ENCODE measurements at places on chromosomes 3 and 15.
A peak's percentile ranks its signal among the peaks of the same experiment; 100 is the strongest.

DNA sequence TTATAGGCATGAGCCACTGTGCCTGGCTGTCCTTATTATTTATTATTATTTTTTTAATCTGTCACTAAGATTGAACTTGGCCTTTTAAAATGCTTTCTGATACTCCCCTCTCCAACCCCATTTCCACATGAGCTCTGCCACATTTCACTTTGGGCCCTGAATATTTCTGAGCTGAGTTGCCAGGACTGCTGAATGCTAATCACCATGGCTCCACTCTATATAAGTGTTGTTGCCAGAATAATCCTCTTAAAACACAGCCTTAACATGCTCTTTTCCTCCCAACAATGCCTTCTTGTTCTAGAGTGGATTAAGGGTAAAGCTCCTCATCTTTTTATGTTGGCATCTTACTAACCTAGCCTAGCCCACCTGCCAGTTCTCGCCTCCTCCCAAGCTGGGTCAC is 124.4 kb downstream of the PDZRN3 start:
- DNase-seq = no peak

GRCh38 chr3:124799676-124800075 is 69.4 kb downstream of the UMPS start:
- no peak for DNase-seq

- no peak for DNase-seq
Observed at GRCh38 chr3:13027154-13027553, 46.1 kb downstream of the IQSEC1 start.

DNA sequence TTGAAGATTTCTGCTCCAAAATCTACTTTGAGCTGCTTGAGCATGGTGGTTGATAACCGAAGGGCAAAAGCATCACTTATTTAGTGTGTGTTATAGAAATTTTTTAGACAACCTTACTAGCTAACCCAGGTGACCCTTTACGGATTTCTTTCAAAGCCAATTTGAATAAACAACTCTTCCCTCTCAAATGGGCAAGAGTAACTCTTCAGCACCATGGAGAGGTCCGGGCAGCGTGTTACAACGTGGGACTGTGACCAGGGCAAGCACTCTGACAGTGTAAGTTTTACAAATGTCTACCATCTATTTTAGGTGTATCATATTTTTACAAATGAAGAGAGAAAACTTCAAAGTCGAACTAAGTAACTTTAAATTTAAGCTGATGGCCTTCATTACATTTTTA is 471.8 kb downstream of the MFSD1 start:
- DNase-seq = peak; percentile 66

GRCh38 chr3:123027292-123028232 is at the start of gene SEMA5B:
Gene SEMA5B (minus strand): TSS chr3:123027763. CDS start chr3:122961263, 66,500 bp downstream.
- peak; percentile 14 for DNase-seq

- DNase-seq = peak; percentile 52
Observed at GRCh38 chr15:76393614-76394013, 57.0 kb downstream of the ISL2 start.

- no peak for DNase-seq
Observed at GRCh38 chr3:50157827-50158529, 2.9 kb downstream of the SEMA3F start.

DNA sequence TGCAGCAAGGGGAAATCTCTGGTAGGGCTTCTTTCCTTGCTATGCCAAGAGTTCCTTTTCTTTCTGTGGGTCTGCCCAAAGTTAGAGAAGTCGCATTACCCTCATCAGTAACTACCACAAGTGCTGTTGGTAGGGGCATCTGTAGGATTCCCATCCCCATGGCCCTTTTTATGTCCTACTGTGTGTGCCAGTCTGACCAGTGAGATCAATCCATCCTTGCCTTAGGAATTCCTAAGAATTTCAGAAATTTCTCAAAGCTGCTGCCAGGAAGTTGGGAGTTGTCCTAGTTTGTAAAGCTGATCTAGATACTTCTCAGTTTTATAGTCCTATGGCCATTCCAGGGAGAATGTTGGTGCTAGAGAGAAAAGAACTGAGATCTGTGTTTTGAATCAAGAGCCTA is 36.5 kb downstream of the SH3GL3 start:
- DNase-seq = no peak

DNA sequence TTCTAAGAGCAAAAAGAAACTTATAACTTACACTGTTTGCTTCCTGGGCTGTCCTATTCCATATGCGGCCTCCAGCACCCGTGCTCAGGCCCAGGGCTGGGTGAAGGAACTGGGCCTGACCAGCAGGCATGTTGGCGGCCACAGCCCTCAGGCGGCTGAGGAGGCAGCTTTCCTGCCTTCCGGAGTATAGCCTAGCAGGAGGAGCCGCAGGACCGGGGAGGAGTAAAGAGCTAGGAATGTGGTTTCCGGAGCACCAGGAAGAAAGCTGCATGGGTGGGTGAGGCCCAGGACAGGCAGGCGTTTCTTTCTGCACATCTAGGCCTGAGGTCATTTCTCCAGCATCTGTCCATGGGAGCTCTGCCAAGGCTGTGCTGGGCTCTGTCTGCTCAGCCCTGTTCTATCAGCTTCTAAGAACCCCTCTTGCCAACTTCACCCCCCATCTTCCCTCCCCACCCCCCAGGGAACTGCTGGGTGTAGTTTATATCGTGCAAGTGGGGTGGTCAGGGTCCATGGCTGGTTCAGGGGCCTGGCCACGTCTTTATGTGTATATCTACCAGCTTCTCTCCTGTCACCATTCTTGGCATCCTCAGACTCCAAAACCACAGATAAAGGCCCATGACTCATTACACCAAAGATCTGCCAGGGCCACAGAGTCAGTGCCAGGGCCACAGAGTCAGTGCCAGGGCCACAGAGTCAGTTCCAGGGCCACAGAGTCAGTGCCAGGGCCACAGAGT is 7.8 kb upstream of the KIF7 start:
- peak; percentile 99 for DNase-seq

GRCh38 chr15:29968099-29968894 is 114.5 kb upstream of the GOLGA8J start:
- no peak for DNase-seq

DNA sequence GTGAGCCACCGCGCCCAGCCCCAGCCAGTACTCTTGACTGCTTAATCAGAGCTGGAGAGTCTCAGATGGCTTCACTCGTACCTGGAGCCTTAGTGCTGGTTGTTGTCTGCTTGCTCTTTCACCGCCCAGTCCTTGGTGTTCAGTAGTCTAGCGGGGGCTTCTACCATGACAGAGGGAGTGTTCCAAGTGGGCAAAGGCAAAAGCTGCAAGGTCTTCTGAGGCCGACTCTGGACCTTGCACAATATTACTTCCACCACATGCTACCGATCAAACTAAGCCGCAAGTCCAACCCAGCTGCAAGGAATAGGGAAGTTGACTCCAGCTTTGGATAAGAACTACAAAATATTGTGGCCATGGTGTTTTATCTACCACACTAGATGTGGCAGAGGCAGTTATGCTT is 6.6 kb downstream of the PARL start:
- DNase-seq = no peak

DNA sequence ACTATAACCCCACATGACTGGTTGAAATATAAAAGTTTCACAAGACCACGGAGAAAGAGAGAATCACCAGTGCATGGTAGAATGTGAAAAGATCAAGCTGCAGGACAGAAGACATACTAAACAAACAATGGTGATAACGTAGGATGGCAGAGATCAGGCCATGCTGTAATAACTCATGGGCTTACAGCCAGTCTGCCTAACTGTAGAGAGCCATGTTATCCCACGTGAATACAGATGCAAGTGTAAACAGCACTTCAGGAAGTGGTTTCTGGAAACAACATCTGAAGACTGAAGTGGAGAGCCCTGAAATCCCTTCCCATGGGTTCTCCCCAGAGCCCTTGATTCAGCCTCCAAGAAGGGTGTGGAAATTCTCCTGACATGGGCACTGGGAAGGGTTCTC is 103.2 kb upstream of the SLCO2A1 start:
- peak; percentile 14 for DNase-seq

GRCh38 chr3:44355362-44356033 is 16.9 kb downstream of the TCAIM start:
- peak; percentile 85 for DNase-seq

- DNase-seq = peak; percentile 43
Observed at GRCh38 chr15:31262901-31263671, 63.5 kb upstream of the KLF13 start.

DNA sequence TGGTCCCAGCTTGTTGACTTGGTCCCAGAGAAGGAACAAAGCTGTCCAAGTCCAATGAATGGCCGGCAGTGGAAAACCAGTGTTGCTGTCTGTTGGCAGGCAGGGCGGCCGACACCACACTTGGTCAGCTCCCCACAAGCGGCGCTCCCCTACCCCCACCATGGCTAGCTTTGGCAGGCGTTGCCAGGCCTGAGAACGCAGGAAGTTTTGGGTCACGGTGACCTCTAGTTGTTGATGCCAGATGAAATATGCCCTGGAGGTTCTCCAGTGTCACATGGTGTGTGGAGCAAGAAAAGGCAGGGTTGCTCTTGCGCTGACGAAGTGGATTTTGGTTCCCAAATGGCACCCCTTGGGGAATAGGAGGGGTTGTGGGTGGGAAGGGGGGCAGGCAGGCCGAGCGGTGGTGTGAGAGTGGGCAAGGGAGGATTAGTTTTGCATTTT is 72.7 kb upstream of the TPRG1 start:
- DNase-seq = peak; percentile 62

DNA sequence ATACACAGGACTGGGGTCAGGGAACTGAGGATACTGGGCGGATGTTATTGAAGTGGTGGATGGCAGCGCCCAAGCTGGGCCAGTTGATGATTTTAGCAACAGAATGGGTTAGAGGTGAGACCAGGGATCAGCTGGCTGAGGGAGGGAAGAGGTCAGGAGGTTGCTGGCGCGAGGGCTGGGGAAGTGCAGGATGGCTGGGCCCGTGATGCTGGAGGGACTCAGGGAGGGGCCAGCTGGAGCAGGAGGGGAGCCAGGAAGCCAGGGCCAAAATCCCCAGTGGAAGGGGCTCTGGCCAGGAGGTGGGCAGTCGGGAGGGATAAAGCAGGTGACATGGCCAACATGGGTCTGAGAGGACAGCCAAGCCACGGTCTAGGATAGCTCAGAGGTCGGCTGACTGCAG is 178.0 kb downstream of the NSMCE3 start:
- DNase-seq = no peak

- no peak for DNase-seq
Observed at GRCh38 chr3:144129536-144130214, 158.1 kb downstream of the DIPK2A start.

DNA sequence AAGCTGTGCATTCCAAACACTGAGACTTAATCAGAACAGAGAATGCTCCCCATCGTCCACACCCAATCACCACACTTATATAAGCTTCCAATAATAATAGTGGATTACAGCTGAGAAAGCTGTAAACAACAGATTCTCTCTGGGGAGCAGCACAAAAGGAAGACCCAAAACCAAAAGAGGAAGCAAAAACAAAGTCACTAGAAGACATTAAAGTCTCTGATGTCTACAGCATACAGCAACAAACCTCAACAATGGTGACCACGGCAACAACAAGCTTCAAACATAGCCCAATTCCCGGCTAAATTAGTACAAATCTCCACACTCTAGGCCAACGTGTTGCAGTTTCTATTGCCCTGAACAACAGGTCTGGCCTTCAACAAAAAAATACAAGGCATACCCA is 37.7 kb downstream of the ZDHHC23 start:
- no peak for DNase-seq

- DNase-seq = no peak
Observed at GRCh38 chr15:90145259-90145658, 43.0 kb upstream of the IDH2 start.

DNA sequence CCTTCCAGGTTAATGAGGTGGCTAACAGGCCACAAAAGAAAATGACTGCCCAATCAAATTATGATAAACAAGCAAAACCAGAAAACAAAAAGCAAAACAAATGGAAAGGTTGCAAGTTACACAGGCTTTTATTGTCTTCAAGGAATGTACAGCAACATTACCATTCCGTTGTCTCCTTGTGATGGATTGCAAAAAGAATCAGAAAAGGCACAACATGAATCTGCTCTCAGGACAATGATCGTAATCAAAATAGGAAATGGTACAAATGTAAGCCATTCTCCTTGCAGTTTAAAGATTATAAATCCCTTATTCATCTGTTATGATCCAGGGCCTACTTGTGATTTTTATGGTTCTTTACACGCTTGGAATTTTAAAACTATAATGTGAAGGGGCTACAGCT is 125.8 kb downstream of the ECT2 start:
- DNase-seq = no peak

DNA sequence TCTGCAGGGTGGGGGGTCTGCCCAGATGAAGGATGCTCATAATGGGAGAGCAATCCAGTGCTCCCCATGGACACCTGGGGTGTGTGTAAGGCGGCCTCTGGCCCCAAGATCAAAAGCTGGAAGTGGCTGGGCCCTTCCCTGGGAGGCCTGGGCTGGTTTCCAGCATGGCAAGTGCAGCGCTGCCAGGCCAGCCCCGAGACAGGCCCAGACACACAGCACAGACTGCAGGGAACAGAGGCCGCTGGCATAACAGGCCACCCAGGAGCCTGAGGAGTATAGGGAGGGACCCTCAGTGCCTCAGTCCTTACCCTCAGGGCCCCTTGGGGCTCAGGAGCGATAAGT is 10.0 kb downstream of the ITPKA start:
- DNase-seq = no peak

GRCh38 chr3:99777210-99777549 is 40.5 kb upstream of the CMSS1 start:
- DNase-seq = no peak

GRCh38 chr3:133820129-133820528 is 14.5 kb downstream of the SRPRB start:
- no peak for DNase-seq

- no peak for DNase-seq
Observed at GRCh38 chr3:9247941-9248521, 1.4 kb downstream of the SRGAP3 start.

DNA sequence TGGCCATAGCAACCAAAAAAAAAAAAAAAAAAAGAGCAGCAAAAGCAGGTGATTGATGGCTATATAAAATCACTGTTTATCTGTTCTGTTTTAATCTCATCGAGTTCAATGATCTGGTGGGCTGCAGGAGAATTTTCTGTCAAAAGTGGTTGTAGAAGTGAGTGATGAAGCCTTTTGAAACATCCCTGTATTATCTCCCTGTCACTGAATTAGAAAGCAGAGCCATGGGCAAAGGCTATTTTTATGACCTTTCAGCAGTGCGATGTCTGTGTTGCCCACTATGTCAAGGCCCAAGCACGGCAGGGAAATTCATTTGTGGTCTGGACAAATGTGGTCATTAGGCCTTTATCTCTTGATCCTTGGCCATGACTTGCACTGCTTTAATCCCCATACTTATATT is 59.9 kb downstream of the OTOL1 start:
- no peak for DNase-seq

GRCh38 chr15:65085207-65085753 is 8.7 kb downstream of the KBTBD13 start:
- no peak for DNase-seq

- DNase-seq = no peak
Observed at GRCh38 chr3:9168241-9168741, 81.2 kb downstream of the SRGAP3 start.

GRCh38 chr3:88403319-88403718 is 253.6 kb downstream of the C3orf38 start:
- no peak for DNase-seq
